ENCODE measurements at places on chromosomes 6 and 20.

- no peak for DNase-seq
Observed at GRCh38 chr6:24357336-24358218, at the start of gene DCDC2. TSS of gene DCDC2 (minus strand) at chr6:24358059. CDS start at chr6:24357750, 309 bp downstream.

- DNase-seq, result peak; percentile 15
Observed at GRCh38 chr20:43726811-43727338, at the start of gene GTSF1L. TSS of gene GTSF1L (minus strand) at chr20:43727002. CDS start at chr20:43726694, 308 bp downstream.

- no peak for DNase-seq
Observed at GRCh38 chr20:61533231-61533631, 281.2 kb downstream of the CDH4 start.

DNA sequence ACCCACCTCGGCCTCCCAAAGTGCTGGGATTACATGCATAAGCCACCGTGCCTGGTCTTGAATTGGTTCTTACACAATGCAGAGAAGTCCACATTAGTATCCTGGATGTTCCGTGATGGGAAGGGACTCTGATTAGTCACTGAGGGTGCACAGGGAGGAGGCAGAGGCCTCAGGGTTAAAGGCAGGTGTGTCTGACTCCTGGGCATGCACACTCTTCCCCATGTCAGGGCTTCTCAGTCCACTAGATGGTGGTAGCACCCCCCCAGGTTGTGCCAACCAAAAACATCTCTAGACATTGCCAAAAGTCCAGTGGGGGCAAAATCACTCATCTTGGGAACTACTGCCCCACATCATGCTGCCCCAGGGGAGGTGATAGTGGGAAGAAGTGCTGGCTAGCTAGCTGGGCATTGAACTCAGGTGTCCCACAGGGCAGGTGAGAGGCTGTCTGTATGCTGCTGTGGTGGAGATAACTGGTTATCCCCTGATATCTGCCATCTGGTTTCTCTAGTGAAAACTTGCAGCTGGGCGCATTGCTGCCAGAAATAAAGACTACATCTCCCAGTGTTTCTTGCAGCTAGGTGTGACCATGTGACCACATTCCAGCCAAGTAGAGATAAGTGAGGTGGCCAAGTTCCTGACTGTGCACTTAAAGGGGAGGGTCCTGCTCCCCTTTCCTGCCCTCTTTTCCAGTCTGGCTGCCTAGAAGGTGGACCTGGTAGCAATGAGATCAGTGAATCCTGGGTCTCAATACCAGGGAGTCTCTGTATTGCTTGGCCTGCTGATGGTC is 8.4 kb upstream of the NSFL1C start:
- no peak for DNase-seq

- no peak for DNase-seq
Observed at GRCh38 chr20:51602131-51602530, 59.6 kb upstream of the NFATC2 start.

GRCh38 chr20:21324126-21324525 is 21.0 kb downstream of the XRN2 start:
- no peak for DNase-seq

GRCh38 chr6:132228894-132229293 is 172.4 kb downstream of the MOXD1 start:
- DNase-seq, result no peak

GRCh38 chr20:49541733-49542513 is 26.0 kb downstream of the PTGIS start:
- peak; percentile 61 for DNase-seq

DNA sequence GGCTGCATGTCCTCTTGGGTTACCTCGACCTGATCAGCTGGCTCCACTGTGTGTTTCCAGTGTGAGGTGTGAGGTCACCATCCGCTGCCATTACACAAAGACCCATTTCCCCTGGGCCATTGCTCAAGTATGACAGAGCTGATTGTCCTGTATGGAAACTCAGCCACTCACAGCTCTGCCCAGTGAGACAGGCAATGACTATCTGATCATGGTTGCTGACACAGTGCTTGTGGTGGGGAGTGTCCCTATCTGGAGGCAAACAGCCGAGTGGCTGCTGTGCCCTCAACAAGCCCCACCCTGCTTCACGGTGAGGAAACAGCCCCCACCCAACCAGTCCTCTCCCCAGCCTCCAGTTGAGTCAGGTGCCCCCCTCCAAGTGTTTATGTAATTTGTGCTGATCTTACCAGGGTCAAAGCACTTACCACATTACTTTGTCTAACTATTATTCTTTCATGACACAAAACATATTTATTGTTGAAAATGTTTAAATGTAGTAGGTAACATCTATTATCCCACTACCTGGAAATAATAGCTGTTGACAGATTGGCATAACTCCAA is 11.7 kb upstream of the MAPK13 start:
- DNase-seq, result no peak

GRCh38 chr20:51480507-51481270 is 61.8 kb downstream of the NFATC2 start:
- no peak for DNase-seq

DNA sequence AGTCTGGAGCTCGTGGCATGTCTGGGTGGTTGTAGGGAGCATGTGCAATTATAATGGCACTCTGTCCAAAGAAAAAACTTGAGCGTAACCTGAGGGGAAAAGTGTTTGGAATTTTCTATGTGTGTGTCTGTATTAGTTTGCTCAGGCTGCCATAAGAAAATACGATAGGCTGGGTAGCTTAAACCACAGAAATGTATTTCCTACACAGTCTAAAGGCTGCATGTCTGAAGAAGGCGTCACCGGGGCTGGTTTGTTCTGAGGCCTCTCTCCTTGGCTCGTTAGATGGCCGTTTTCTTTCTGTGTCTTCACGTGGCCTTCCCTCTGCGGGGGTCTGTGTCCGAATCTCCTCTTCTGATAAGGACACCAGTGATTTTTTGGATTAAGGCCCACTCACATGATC is 59.0 kb downstream of the IGF2R start:
- no peak for DNase-seq

- DNase-seq, result no peak
Observed at GRCh38 chr20:49284818-49285217, 7.0 kb upstream of the ZNFX1 start.

- peak; percentile 76 for DNase-seq
Observed at GRCh38 chr6:112180095-112180820, 74.1 kb downstream of the LAMA4 start.

GRCh38 chr6:17101422-17102257 is at the start of gene STMND1:
TSS of gene STMND1 (plus strand) at chr6:17102050. CDS start at chr6:17102258, 208 bp downstream.
- no peak for DNase-seq

DNA sequence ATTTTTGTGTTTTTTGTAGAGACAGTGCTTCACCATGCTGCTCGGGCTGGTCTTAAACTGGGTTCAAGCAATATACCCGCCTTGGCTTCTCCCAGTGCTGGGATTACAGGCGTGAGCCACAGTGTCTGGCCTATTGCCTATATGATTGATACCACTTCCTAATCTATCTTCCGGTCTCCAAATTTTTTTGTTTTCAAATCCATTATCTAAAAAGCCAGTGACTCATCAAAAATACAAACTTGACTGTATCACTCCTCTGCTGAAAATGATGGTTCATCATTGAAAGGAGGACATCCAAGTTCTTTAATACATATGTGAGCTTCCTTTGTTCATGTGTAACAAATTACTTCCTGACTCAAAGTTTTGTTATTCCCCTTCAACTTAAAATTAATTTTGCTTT is 35.5 kb downstream of the FAM8A1 start:
- no peak for DNase-seq

DNA sequence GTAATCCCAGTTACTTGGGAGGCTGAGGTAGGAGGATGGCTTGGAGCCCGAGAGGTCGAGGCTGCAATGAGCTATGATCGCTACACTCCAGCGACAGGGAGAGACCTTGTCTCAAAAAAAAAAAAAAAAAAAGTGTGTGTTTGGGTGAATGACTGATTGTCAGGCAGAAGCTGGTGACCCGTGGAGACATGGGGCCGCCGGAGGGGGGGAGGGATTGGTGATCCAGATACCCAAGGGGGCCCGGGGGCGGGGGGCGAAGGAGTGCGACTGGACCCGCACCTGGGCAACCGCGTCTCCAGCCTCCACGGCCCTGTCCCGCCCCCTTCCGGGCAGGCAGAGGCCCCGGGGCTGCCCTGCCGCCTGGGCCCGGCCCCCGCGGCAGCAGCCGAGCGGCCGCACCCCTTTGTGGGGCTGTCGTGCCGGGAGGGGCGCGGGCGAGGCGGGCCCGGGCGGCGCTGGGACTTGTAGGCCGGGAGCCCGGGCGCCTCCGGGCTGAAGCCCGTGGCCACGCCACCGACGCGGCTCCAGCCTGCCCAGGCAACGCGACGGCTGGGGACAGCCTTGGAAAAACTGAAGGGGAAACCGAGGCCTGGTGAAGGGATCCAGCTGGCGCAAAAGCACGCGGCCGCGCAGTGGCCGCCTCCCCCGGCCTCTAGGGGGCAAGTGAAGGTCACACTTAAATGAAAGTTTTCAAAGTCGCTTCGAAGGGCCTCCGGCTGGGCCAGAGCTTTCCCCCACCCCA is 2.1 kb upstream of the RBM38 start:
- DNase-seq, result peak; percentile 86

DNA sequence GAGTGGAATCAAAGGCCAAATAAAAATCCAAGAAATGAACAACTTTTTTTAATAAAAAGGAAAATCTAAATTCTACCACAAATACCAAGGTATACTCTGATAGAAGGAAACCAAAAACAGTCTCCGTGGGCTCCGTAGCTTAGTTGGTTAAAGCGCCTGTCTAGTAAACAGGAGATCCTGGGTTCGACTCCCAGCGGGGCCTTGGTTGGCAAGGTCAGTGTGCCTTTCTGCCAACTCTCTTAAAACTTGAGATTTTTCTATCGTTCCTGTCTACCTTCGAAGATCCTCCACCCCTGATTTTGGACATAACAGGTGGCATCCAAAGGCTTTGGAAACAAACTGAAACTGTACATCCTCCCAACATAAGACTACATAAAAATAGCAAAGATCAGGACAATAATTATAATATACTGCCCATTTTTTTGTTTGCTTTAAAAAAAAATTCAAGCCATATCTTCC is 197.9 kb downstream of the TRIM27 start:
- DNase-seq, result no peak

DNA sequence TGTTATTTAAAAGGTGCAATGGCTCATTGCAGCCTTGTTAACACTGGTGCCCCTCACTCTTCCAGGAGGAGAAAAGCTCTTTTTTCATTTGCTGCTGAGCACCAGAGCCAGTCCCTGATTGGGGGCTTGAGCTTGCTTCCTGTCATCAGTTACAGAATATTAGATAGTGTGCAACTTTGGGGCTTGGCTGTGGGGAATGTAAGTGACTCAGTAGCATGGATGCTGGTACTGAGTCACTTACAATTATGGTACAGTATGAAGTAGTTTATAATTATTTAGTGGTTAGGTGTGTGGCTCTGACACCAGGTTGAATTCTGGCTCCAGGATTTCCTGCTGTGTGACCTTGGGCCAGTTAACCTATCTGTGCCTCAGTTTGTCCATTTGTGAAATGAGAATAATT is 37.6 kb downstream of the ANKS1A start:
- no peak for DNase-seq

DNA sequence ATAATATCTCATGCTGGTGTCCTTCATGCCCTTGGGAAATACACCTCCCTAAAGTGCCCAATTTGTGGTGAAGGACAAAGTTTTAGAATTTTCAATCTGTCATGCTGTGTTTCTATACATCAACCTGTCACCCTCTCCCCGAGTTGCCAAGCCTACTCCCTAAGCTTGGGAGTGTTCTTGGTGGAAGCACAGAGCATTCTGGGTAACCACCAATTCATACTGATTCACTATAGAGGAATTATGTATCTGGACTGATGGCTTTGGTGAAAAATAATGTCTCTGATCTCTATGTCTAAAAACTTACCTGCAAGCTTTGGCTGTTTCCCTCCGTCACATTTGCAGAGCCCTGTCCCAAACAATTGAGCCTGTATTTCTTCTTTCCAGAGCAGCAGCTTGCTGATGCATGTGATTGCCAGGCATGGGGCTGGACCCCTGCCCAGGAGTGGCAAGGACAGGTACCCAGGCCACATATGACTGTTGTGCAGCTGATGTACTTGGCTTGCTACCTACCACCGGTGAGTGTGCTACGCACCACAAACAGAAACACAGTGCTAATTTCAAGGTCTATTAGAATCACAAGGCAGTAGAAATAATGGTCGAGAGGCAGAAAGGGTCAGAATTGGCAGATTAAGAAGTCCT is 202.8 kb upstream of the CITED2 start:
- DNase-seq, result no peak

Data from heart right ventricle (tissue), 16 donors.